IPS DF 19.7 (cell line): ENCODE measurements at places on chromosomes 1 and 21.

DNA sequence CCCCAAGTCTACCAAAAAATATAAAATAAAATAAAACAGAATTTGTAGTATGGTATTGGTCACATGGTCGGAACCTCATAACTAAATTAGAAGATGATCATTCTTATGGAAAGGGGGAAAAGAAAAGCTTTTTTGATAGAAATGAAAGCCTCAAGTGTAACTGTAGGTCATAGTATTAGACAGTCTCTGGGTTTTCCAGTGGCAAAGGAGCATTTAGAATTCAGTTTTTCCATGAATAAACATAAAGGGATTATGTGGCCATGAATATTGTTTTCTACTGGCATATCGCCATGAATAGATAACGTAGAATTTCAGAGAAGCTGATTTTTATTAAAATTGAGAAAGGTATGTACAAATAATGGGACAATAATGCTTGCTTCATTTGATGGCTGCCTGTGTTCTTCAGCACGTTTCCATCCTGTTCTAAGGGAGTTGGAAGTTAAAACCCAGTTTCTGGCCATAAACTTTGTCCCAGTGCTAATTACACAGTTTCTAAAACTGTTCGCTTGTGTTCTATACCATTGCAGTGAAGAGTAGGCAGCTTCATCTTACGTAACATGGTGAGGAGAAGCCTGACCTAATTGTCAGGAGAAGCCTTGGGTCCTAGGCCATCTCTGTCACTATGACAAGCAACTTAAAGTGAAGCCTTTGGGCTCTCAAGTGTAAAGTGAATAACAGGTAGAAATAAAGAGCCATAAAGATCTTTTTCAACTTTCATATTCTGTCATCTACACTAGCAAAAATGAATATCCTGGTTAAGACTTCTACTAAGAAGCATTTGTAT lies 70.5 kb upstream of the PGD start:
- no peak for DNase-seq

DNA sequence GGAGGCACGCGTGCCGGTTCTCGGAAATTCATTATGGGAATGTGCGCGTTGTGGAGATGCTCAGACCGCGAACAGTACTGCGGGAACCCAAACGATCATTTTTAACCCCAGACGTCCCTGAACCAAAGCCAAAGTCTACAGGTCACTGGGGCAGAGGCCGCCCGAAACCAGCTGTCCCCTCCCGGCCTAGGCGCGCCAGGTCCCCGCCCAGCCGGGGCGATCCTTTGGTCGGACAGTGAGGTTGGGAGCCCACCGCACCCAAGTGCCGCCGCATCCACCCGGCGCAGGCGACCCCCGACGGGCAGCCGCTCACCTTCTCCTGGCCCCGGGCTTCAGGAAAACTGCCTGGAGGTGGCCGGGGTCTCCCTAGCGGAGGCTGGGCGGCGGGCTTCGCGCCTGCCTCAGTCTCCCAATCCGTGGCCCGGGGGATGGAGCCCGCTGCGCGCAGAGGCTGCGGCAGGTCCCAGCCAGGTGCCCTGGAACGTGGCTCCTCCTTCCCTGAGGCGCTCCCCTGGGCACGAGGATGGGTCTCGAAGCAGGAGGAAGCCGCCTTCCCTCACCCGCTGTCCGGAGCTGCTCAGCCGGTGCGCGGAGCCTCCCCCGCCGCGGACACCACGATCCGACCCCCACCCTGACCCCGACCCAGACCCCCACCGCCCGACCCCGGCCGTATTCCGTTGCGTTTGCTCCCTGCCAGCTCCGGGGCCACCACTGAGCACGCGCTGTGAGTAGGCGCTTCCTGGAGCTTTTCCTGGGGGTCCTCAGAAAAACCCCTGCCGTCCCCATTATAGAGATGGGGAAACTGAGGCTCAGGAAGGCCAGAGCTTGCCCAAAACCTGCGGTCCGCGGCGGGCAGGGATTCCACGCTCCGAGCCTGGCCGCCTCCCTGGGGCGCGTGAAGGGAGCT lies 8.1 kb upstream of the SLX9 start:
- no peak for DNase-seq

DNA sequence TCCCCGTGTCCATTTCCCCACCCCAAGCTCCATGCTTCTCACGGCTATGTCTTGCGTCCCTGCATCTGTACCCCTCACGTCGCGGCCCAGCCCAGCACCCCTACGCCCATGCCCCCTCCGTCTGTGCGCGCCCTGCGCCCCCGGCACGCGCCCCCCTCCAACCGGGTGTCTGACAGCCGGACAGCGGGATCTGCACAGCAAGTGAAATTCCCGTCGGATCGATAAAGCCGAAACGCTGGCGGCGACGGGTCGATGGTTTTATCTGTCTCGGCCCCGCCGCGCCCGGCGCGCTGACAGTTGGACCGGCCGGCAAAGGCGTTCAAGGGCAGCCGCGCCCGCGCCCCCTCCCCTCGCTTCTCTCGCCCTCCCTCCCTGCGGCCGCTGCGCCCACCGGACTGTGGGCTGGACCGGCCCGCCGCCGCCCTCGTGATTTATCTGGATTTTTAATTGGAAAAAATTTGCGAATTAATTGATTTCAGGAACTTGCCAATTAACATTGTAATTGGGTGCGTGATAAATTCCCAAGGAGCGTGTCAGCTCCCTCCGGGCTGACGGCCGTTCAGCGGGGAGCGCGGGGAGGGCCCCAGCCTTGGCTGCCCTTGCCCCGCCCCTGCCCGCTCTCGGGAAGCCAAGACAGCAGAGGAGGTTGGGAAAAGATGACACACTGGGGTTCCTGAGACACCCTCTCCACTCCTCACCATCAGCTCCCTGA lies 57.1 kb downstream of the TMEM53 start:
- DNase-seq, result no peak

- no peak for DNase-seq
These were observed 415.9 kb downstream of the PLA2G4A start for GRCh38 chr1:187244623-187245022.

GRCh38 chr1:8211883-8212579 lies 105.9 kb upstream of the SLC45A1 start:
- DNase-seq, result no peak

DNA sequence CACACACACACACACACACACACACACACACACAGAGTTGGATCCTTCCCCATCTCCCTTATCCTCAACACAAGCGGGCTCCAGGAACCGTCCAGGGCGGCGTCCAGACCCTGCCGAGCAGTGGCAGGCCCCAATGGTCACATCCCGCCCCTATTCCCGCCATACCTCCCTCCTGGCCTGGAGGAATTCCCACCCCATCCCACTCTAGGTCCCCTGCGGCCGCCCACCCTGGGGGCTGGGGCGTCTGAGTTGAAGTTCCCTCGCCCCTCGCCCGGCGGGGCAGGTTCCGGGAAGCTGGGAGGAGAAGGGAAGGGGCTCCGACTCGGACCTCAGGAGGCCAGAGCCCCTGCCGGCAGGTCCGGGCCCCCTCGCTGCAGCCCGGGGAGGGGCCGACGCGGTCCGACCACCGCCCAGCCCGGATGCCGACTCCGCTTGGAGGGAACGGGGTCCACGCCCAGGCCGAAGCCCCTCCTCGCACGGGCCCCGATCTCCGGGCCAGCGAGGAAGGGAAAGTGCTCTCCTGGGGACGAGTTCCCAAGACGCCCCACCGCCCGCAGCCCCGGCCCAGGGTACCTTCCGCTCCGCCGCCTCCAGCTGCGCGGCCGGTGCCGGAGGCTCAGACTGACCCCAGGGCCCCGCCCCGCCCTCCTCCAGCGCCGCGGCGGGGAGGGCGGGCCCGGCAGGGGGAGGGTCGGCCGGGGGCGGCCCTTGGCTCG lies at the start of gene RHOC:
TSS of gene RHOC (minus strand) at position 623 of the 716 bp plus-strand sequence. CDS start 3,328 bp downstream, outside the sequence.
- DNase-seq, result no peak

DNA sequence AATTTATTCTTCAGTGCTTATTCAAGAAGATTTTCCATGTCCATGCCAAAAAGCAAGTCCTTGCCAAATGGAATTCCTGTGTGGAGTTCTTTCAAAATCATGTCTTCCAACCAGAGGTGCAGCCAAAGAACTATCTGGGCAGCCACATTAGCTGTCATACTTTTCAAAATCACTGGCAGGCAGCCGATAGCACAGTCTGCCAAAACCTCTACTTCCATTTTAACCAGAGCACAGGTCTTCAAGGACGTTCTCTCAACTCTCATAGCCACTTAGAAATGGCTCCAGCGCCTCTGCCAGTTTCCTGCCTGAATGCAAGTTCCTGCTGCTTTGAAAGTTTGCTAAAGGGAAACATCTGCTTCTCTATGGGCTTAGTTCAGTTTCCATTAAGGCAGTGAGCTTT lies 975.7 kb upstream of the ADGRL4 start:
- DNase-seq, result no peak

GRCh38 chr1:15042866-15043265 lies 110.7 kb upstream of the TMEM51 start:
- no peak for DNase-seq

- DNase-seq, result no peak
These were observed 113.4 kb downstream of the HUNK start for GRCh38 chr21:31986035-31986856.

DNA sequence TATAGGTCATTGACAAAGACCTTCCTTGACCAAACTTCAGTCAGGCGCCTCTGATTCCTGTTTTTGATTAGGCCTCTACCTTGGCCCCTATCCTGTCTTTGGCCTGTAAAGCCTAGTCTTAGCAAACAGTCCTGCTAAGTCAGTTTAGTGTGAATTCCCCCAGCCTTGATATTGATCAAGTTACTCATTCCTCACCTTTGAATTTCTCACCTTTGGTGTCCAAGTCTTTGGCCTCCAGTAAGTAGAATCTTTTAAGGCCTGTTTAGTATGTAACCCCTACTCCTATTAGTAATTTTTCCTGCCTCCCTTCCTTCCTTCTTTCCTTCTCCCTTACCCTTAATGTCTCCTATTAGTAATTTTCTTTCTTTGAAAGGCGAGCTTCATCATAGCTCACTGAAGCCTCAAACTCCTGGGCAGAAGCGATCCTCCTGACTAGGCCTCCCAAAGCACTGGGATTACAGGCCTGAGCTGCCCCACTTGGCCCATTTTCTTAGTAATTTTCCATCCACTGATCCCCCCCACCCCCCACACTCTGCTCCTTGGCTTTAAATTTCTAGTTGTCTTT lies 13.0 kb upstream of the ZNF692 start:
- DNase-seq, result no peak

GRCh38 chr1:7745783-7746182 lies 25.3 kb upstream of the VAMP3 start:
- no peak for DNase-seq

GRCh38 chr1:27531959-27532685 lies 42.2 kb upstream of the WASF2 start:
- no peak for DNase-seq

- DNase-seq, result no peak
These were observed 686.9 kb upstream of the NCAM2 start for GRCh38 chr21:20311234-20311787.

- no peak for DNase-seq
These were observed 26.8 kb upstream of the ZNF697 start for GRCh38 chr1:119674835-119675289.

DNA sequence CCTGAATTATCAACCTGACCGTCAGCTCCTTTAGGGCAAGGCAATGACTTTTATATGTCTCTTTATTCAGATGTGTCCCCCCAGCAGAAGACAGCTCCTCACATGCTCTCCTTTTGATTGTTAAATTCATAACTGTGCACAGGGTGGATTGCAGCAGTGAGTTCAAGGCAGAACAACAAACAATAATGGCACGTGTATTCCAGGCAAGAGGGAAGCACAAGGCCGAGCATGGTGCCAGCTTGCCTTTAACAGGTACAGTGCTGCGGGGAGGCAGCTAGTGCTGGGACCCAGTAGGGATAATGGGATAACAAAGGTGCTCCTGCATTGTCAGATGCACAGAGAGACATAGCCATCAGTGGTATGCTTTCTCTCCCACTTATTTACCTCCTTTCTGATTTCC lies 248.4 kb downstream of the RHOU start:
- no peak for DNase-seq

- DNase-seq, result no peak
These were observed 618 bp upstream of the FOXD3 start for GRCh38 chr1:63321785-63322113.

- DNase-seq, result no peak
These were observed 62.2 kb upstream of the ATP1B1 start for GRCh38 chr1:169044296-169044695.

DNA sequence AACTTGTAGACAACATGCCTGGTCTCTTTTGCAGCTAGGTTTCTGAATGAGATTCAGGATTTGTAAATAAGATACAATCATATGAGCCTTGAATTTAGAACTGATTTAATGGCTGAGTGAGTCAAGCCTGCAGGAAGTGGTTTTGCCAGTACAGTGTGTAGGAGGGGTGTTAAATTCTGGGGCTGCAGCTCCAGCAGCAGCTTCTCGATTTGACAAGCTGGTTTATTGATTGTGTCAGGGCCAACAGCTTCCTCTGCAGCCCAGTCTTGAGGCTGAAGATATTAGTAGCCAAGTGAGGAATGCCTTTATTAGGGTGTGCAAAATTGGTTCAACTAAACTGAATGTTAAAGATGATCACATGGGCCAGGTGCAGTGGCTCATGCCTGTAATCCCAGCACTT lies 11.5 kb upstream of the PLA2G5 start:
- DNase-seq, result no peak

DNA sequence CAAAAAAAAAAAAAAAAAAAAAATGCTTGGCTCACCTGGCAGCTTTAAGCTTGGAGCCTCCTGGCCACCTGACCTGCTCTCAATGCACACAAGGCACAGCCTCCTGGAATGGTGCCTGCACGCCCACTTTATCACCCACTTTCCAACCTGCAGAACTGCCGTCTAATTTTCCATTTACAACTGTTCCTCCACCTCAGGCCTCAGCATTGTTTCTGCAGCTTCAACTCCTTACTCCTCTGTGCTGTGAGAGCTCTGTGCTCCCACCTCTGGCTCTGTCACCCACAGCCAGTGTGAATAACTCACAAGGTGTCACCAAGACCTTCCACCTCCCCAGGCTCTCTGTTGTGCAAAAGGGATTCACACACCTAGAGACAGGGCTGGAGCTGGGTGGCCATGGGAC lies 38.7 kb upstream of the GPR157 start:
- DNase-seq, result no peak

GRCh38 chr1:40780678-40781607 lies 2.6 kb upstream of the KCNQ4 start:
- no peak for DNase-seq
